ENCODE measurements at places on chromosomes 7 and 10. TPM values are rescaled to one million over a fixed set of nuclear protein-coding genes. Genes with fewer than 3 reads are reported as not detected.

Gene KEL
- total RNA-seq: 2.5 TPM

Gene PON1
- total RNA-seq: 1.2 TPM

Gene NXPH1
- 94.6 TPM for total RNA-seq

Gene C10orf62
- total RNA-seq: 0.23 TPM

Gene KIF20B
- 9.9 TPM for total RNA-seq

Gene DLX6
- total RNA-seq: 13.4 TPM

Gene CALHM1
- 0.23 TPM for total RNA-seq

Gene IFIT1
- total RNA-seq: 17.1 TPM

Gene PTPN20
- 34.8 TPM for total RNA-seq

Gene GPR15LG
- not detected for total RNA-seq

Gene PLAU
- 2.1 TPM for total RNA-seq

Gene CNPY1
- 0.46 TPM for total RNA-seq

Gene SH2D4B
- 0.23 TPM for total RNA-seq

Gene TWIST1
- total RNA-seq: 1.6 TPM

Gene CPN1
- total RNA-seq: not detected

Gene OR6B1
- total RNA-seq: not detected

Gene FAM237B
- 0.23 TPM for total RNA-seq

Gene EN2
- 0.23 TPM for total RNA-seq

Gene LRGUK
- total RNA-seq: 11.8 TPM

Gene DOCK1
- 39.0 TPM for total RNA-seq

Gene LGI1
- 52.8 TPM for total RNA-seq

Gene SPDYE2
- 0.23 TPM for total RNA-seq

Gene OR9A2
- total RNA-seq: 0.69 TPM

Gene ASAH2B
- 12.2 TPM for total RNA-seq

Gene CDH23
- total RNA-seq: 8.1 TPM

Gene AKR1C8
- not detected for total RNA-seq

Gene LIPF
- not detected for total RNA-seq

Gene UCN3
- total RNA-seq: not detected

Gene ADAMTS14
- 0.23 TPM for total RNA-seq

Gene C10orf53
- total RNA-seq: not detected

Gene GBX1
- total RNA-seq: 1.6 TPM

Gene PLEKHA1
- 56.5 TPM for total RNA-seq

Gene BAG3
- 2.1 TPM for total RNA-seq

Gene LRRC61
- total RNA-seq: 12.9 TPM

Gene AKR1D1
- total RNA-seq: not detected

Gene SPOCK2
- total RNA-seq: 207 TPM

Gene SEMA3D
- 10.1 TPM for total RNA-seq

Gene PSAP
- total RNA-seq: 804 TPM

Gene NME8
- total RNA-seq: not detected

Gene AKR1C4
- not detected for total RNA-seq

Gene TMEM213
- not detected for total RNA-seq

Gene TSPAN12
- 16.8 TPM for total RNA-seq

Gene CHAT
- total RNA-seq: 2.3 TPM

Gene ANXA8L1
- total RNA-seq: not detected

Gene ABCB1
- total RNA-seq: 12.2 TPM

Gene PNLIPRP1
- total RNA-seq: not detected

Measured in diencephalon (tissue), 1 donor.